ENCODE measurements at places on chromosomes 3 and 15. TPM values are rescaled to one million over a fixed set of nuclear protein-coding genes. Genes with fewer than 3 reads are reported as not detected.
A peak's percentile ranks its signal among the peaks of the same experiment; 100 is the strongest.

DNA sequence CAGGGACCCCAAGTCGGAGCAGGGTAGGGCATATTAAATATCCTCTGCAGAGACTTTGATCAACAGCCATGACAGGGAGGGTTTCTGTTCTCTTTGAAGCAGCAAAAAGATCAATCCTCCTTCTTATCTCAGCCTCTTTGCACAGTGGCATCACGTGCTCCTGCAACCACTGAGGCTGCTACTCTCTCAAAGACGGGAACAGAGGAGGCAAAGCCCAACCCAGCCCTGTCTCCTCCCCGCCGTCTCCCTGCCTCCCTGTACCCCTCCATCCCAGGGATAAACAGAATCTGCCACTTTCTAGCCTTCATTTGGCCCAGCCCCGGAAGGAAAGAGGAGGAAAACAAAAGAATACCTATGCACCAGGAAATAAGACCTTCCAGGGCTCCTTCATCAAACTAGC is 7.5 kb upstream of the TBC1D21 start:
- DNase-seq, result no peak

DNA sequence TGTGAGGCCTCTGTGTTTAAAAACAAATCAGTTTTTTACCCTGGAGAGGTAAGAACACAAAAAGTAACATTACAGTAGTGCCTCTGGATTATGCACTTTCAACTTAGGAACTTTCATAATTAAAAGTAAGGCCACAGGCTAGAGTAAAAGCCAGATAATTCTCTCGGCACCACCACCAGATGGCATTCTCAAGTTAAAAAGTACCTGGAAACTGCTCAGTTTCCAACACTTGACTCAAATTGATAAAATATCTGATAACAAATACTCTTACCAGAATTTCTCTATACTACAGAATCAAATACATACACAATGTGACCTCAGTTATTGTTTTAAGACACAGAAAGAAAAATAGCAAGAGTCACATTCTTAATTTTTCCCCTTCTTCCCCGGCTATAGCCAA is 19.9 kb downstream of the SPICE1 start:
- DNase-seq, result peak; percentile 39

- DNase-seq, result no peak
Measured at GRCh38 chr3:182052332-182052731, 340.6 kb downstream of the SOX2 start.

GRCh38 chr3:99013077-99013476 is 111.6 kb upstream of the DCBLD2 start:
- no peak for DNase-seq

- DNase-seq, result peak; percentile 41
Measured at GRCh38 chr15:57731530-57732103, 25.1 kb downstream of the POLR2M start.

- DNase-seq, result no peak
Measured at GRCh38 chr3:55194376-55194775, 266.5 kb upstream of the LRTM1 start.

GRCh38 chr15:57057134-57057930 is 138.9 kb downstream of the TCF12 start:
- DNase-seq, result no peak

- no peak for DNase-seq
Measured at GRCh38 chr3:4752201-4753072, 226.8 kb upstream of the BHLHE40 start.

DNA sequence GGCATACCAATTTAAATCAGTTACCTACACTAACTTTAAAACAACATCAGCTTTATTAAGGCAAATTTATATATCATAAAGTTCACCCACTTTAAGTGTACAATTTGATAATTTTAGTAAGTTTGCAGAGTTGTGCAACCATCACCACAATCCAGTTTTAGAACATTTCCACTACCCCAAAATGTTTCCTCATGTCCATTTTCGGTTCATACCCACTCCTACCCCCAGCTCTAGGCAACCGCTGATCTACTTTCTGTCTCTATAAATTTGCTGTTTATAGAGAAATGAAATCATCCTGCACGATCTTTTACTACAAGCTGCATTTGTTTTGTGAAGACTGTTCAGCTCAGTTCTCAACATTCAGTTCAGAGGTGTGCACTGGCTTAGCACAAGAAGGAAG is 31.5 kb upstream of the FAM81A start:
- DNase-seq, result no peak

DNA sequence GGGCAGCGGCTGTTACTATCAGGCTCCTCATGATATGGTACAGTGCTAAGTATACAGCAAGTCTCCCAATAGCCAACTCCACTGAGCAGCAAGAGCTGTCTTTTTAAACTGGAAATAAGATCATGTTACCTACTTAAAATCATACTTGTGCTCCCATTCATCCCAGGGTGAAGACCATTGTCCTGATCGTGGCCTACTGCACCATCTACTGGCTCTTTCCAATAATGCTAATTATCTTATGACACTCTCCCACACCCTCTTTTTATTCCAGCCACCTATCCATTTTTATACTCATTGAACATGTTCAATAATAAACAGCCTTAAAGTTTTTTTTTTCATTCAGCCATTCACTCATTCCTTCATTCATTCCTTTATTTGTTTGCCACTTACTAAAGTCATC is 117.7 kb downstream of the GBE1 start:
- DNase-seq, result no peak

- no peak for DNase-seq
Measured at GRCh38 chr3:96755519-96755918, 58.9 kb upstream of the EPHA6 start.

DNA sequence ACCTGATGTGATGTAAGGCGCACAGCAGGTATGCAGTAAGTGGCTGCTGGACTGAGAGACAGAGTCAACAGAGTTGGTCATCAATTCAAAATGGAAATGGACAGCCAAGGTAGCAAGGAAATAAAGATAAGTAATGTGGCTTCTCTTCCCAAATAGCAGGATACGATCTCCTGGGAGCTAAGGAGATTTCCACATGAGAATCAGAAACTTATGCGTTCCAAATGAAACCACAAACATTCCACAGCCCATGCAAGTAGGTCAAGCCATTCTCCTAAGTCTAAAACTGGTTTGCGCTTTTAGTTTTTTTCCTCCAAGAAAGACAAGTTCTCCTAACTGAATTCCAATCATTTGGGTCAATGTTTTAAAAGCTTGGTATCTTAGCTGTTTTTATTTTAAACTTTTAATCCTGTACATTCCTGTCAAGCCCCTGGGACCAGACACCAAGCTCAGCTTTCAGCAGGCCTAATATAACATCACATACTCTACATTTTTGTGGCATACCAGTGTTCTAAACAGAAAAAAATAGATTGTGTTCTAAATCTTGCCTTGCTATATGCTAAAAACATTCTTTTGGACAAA is 73.7 kb upstream of the TSPAN3 start:
- peak; percentile 79 for DNase-seq

DNA sequence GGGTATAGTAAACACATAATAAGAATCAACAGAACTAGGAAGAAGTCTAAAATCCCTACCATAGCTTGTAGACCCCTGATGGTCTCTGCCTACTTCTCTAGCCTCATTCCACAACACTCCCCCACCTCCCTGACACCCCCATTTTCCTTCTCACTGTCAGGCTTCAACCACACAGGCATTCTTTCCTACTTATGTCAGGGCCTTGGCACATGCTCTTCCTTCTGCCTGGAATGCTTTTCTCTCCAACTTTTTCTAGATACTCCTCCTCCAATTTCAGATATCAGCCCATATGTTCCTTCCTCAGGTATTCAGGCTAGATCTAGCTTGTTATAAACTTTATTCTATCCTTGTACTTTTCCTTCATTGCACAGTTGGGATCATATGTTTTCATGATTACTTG is 106.0 kb upstream of the MRPL3 start:
- no peak for DNase-seq

DNA sequence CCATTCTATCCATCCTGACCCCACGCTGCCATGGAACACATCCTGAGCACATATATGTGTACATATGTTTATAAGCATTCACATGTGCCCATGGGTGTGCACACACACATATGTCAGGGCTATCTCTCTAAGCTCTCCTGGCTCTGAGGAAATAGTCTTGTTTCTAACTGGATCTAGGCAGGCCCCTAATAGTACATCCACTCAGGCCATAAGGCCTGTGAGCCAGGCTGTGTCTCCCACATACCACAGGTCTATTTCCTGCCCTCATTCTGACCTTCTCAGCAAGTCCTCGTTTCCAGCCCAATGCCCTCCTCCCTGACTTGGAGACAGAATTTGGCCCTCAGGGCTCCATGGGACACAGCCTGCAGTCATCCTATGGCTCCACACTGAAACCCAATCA is 284.8 kb upstream of the CTNNB1 start:
- no peak for DNase-seq

- no peak for DNase-seq
Measured at GRCh38 chr3:197525706-197526105, 30.1 kb downstream of the BDH1 start.

DNA sequence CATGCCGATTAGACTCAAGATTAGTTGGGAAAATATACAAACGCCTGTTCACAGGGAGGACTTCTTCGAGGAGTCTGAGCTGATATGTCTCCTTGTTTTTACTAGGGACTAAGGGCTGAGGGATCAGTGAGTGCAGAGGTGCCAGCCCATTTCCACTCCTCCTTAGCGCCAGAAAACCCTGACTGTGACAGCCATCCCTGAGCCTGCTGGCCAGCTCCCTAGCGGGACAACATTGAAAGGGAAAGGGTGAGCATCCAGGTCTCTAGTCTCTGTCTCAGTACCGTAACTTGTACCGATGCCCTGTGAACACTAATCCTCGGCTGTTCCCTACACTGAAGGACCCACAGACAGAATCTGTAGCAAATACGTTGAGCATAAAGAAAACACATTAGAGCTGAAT is 243.4 kb downstream of the WNT5A start:
- peak; percentile 9 for DNase-seq

DNA sequence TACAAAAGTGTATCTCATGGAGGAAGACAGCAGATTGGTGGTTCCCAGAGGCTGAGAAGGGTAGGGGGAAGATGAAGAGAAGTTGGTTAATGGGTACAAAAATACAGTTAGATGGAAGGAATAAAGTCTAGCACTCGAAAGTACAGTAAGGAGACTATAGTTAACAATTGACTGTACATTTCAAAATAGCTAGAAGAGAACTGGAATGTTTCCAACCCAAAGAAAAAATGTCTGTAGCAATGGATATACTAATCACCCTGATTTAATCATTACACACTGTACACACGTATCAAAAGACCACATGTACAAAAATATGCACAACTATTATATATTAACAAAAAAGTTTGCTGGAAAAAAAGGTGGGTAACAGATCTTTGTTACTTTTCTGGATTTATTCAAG is 57.3 kb downstream of the THRB start:
- DNase-seq, result no peak

GRCh38 chr3:124295362-124295761 is 303.4 kb upstream of the ROPN1 start:
- DNase-seq, result no peak

- DNase-seq, result no peak
Measured at GRCh38 chr3:188002626-188003138, 151.3 kb upstream of the LPP start.

DNA sequence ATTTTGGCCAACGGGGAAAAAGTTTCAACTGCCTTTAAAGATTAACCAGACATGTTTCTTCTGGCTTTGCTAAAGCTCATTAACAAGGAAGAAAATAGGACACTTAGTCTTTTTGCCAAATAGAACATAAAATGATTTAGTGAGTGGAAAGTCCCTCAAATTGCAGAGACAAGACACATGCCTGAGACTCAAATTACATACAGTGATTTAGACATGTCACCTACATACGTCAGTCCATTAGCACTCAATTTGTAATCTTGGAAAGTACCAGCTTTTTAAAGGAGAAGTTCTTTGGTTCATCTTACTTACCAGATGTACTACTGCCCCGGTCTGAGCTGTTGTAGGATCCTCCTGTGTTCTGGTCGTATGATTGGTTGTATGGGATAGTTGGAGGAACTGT is 1134.2 kb downstream of the ROBO1 start:
- no peak for DNase-seq

GRCh38 chr15:25171856-25172687 is 217.3 kb downstream of the SNRPN start:
- peak; percentile 0 for DNase-seq

- peak; percentile 13 for DNase-seq
Measured at GRCh38 chr3:1275495-1275894, 182.7 kb downstream of the CNTN6 start.

DNA sequence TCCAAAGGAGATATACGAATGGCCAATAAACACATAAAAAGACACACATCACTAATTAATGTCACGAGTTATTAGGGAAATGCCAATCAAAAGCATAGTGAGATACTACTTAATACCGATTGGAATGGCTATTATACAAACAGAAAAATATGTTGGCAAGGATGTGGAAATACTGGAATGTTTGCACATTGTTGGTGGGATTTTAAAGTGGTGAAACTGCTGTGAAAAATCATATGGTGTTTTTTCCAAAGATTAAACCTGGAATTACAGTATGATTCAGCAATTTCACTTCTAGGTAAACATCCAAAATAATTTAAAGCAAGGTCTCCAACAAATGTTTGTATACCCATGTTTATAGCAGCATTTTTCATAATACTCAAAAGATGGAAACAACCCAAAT is 765.5 kb downstream of the VGLL3 start:
- no peak for DNase-seq

DNA sequence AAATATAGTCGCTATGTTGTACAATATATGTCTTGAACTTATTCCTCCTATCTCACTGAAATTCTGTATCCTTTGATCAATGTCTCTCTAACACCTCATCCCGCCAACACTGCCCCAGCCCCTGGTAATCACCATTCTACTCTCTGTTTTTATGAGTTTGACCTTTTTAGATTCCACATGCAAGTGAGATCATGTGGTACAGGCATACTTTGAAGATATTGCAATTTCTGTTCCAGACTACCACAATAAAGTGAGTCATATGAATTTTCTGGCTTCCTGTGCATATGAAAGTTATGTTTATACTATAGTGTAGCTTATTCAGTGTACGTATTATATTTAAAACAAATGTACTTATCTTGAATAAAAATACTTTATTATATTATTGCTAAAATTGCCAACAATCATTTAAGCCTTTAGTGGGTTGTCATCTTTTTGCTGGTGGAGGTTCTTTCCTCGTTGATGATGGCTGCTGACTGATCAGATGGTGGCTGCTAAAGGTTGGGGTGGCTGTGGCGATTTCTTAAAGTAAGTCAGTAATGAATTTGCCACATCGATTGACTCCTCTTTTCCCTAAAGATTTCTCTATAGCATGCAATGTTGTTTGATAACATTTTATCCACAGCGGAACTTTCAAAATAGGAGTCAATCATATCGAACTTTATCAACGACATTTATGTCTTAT is 257.2 kb downstream of the NFKBIZ start:
- DNase-seq, result no peak

- DNase-seq, result peak; percentile 19
Measured at GRCh38 chr15:55758580-55758986, 15.6 kb upstream of the PRTG start.

GOLGA8Q gene
- 0.18 TPM for total RNA-seq

WDR72 gene
- total RNA-seq, result not detected

RARB gene
- total RNA-seq, result 0.46 TPM

SPATA12 gene
- not detected for total RNA-seq

PML gene
- 9.8 TPM for total RNA-seq

PLCH1 gene
- 0.61 TPM for total RNA-seq

CMTM8 gene
- total RNA-seq, result 3.3 TPM

GNAT1 gene
- 0.14 TPM for total RNA-seq

RAD51 gene
- 48.0 TPM for total RNA-seq

NME9 gene
- 0.08 TPM for total RNA-seq

All from SJCRH30 (cell line).